CD4-positive, alpha-beta T cell treated with Interleukin-4 for 4 hours (primary cell): ENCODE measurements at places on chromosomes 12 and 14.

DNA sequence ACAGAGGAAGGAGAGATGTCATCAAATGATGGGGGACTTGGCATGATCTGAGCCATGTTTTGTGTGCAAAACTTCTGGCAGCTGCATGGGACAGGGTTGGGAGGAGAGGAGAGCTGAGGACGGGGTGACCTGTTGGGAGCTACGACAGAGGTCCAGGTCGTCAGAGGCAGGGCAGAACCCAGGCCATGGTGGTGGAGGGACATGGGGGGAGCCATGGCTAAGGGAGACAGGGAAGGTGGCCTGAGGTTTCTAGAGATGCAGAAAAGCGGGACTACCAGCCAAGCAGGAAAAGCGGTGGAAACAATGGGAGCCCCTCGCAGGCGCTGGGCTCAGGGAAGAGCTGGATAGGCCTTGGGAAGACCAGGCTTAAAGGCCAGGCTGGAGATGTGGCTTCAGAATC, 88.3 kb downstream of the DICER1 start:
- no peak for DNase-seq

DNA sequence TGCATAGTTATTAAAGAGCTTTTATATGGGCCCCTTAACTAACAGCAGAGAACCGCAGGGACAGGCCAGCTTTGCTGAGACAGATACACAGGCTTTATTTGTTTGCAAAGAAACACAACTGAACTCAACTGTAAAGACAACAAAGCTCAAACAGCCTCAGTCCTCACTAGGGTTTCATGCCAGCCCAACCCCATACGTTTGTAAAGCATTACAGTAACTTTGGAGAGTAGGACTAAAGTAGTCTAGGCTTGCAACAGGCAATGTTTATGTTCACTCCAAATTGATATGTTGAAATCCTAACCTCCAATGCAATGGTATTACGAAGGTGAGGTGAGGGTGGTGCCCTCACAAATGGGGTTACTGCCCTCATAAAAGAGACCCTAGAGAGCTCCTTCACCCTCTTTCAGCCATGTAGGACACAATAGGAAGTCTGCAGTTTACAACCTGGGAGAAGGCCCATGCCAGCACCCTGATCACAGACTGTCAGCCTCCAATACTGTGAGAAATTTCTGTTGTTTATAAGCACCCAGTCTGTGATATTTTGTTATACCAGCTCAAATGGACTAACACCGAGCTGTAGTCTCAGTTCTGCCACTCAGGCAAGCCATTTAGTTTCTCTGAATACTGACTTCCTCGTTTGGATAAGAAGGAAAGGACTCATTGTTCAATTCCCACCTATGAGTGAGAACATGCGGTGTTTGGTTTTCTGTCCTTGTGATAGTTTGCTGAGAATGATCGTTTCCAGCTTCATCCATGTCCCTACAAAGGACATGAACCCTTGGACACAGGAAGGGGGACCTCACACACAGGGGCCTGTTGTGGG, 35.2 kb downstream of the PPM1H start:
- DNase-seq: no peak

DNA sequence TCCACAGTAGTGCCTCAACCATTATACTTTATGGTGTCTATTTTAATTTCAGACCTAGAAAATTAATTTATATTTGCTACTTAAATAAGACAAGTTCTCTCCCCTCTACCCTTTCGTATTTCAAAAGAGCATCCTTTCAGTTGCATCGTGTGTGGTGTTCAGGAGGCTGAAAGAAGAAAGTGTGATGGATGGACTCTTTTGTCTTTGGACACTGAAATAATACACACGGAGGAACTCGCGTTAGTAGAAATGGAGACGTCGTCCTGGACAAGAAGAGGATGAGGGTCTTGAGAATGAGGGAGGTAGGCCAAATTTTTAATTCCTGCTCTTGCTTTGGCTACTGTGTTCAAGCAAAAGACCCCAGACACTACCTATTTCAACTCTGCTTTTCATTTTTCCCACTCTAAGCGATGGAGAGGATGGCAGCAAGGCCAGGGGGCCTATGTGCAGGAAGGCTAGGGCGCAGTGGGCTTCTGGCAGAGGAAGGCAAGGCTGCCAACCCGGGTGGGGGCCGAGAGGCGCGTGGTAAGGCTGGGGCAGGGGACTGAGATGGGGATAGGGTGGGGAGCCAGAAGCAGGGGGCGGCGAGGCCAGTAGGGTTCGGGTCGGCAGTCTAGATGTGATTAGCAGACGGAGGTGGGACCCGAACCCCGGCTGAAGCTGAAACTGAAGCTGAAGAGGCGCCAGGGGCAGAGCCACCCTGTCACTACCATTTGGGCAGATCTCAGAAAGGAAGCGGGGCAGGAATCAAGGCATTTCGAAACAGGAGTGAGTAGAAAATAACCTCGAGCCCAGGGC, 722 bp downstream of the TMED8 start:
- no peak for DNase-seq

DNA sequence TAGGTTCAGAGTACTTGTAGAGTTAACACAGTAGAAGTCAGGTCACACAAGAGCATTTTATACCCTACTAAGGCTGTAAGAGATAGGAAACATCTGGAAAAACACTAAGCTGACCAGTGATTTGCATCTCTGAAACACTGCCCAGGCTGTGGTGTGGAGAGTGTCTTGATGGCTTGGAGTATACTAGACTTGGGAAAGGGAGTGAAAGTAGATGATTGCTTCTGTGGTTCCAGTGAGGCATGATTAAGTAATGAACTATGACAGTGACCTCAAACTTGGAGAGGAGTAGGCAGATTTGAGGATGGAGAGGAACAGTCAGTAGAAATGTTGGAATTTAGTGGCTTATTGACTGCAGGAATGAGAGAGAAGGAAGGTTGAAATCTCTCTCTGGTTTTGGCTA, 201.2 kb downstream of the FLRT2 start:
- no peak for DNase-seq
